ENCODE measurements at places on chromosomes 2 and 18.

DNA sequence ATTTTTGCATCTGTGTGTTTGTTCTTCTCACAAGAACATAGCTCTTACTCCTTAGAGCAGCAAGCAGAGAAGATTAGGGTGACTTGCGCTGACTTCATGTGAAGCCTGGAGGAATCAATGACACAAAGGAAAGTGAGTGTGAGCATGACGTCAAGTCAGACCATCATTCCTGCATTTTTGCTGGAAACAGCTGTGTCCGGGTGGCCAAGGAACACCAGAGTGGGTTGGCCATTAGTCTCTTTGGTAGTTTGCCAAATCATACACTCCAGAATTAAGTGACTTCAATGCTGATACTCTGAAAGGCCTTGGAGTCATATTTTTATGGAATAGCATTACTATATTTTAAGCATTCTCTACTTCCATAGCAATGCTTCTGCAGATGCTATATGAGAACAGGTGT, 597.2 kb downstream of the DCDC2C start:
- DNase-seq = no peak

GRCh38 chr18:75205514-75206132, 3.3 kb downstream of the PTGR3 start:
- no peak for DNase-seq

DNA sequence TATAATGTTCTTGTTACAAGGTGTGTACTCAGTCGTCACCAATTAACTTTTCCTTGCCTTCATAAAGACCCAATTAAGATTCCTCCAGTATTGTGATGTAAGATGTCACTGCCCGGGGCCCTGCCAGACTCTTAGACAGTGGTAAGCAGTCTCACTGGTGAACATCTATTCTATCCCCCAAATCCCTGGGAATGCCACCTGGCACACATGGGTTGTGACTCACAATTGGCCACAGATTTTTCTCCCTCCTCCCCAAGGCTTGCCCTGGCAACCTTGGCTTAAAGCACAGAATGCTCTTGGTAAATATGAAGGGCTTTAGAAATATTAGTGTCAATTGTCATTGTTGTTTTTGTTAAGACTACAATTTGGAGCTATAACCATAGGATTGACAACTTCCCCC, 287.9 kb downstream of the ETAA1 start:
- no peak for DNase-seq

DNA sequence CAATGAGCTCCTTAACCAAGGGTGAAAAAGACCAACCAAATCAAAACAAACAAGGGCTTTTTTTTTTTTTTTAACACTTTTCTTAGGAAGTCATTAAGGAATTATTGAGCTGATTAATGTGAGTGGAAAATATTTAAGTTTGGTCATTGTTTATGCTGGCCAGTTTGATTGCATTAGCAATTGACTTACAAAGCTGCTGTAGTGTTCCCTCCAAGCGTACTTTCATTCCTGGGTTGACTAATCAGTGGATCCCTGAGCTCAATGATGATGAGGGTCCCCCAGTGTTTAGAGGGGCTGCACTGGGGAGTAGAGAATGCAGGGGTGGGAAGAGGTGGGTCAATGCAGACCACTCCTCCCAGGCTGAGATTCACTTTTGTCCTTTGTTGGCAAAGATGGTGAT, 119.3 kb downstream of the PRKCE start:
- no peak for DNase-seq

- no peak for DNase-seq
These were observed 90.7 kb downstream of the MEIS1 start for GRCh38 chr2:66525606-66526005.

DNA sequence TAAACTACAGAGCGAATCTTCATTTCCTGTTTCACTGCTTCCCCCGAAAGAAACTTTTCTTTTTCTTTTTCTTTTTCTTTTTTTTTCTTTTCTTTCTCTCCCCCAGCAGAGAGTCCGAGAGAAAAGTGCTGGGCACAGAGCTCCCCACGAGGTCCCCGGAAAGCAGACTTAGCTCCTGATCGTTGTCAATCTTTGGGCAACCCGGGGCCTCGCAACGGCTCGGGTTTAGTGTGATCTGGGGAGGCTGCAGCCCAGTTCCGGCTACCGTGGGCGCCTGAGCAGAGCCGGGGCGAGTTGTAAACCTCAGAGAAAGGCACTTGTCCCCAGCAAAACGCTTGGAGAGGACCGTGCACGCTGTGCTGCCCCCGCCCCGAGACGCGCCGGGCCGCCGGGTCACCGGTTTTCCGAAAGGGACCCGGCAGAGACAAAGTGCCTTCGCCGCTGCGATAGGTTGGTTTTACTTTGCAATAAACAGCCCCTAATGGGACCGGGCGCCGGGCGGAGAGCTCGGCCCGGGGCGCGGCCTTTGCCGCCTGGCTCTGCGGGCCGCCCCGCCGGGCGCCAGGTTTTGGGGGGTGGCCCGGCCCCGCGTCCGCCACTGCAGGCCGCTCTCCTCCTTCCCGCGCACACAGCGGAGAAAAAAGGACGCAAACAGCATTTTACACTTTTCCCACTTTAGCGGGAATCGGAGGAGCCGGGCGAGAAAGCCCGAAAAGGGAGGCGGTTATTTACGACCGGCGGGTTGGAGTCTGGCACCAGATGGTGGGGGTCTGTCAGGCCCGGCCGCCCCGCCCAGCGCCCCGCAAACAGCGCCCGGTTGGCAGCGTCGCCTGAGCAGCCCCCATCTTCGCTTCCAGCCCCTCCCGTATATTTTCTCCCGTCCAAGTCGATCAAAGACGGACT, 136.0 kb downstream of the INSIG2 start:
- peak; percentile 35 for DNase-seq

DNA sequence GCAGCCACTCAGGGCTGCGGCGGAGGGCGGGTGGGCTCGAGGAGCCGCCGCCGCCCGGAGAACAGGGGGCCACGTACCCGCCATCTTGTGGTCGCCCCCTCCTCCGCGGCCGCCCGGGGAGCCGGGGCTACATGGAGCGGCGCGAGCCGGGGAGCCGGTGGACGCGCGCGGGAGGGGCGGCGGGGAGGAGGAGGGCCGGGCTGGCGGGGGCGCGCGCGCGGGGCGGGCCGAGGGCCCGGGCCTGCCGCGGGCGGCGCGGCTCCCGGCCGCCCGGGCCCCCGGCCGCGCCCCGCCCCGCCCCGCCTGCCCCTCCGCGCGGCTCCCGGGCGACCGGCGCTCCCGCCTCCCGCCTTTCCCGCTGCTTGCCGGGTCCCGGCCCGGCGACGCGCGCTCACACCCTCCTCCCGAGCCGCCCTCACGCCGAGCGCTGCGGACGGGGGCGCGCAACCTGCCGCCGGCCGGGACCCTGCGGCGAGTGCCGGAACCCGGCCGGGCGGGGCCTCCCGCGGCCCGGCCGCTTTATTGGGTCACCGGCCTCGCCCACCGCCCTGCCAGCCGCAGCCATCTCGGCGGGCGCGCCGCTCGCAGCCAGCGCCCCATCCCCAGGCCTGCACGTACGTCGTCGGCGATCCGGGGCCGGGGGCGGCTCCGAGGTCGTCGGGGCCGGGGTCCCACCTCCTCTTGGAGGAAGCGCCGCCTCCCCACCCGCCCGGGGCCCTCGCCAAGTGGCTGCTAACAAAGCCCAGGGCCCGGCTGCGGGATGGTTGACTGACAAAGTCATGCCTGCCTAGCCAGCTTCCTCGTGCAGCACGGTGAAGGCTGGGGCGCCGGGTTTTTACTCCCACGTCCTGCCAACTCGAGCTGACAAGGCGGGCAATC, at the start of gene PPP4R1:
TSS of gene PPP4R1 (minus strand) at position 159 of the 879 bp plus-strand sequence. CDS start at position 84, 75 bp downstream.
- DNase-seq = peak; percentile 64

- DNase-seq = no peak
These were observed 75.7 kb downstream of the TTC21B start for GRCh38 chr2:165877565-165878550.

DNA sequence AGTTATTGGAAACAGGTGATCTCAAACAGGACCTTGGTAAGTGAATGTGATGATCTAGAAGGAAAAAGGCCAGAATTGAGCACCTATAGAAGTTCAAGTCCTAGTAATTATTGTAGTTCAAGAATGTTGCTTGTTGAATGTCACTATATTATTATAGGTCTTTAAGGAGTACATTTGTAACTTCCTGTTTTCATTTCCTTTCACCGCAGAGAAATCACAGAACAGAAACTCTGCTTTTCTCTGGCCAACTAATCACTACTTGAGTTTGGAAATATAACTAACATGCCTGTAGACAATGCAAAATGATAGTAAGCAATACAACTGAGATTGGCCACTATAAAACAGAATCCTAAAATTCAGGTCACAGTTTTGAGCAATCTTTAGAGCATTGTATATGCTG, 61.8 kb upstream of the EFEMP1 start:
- no peak for DNase-seq

DNA sequence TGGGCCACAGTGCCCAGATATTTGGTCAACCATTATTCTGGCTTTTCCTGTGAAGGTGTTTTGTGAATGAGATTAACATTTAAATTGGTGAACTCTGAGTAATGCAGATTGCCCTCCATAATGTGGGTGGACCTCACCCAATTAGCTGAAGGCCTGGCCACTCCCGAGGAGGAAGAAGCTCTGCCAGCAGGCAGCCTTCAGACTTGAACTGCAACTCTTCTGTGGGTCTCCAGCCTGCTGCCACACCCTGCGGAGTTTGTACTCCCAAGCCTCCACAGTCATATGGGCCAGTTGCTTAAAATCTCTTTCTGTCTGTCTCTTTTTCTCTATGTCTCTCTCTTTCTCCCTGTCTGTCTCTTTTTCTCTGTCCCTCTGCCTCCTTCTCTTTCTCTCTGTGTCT, 262.7 kb downstream of the MYCN start:
- DNase-seq = no peak

- DNase-seq = no peak
These were observed 24.3 kb downstream of the NCOA1 start for GRCh38 chr2:24515335-24515734.

DNA sequence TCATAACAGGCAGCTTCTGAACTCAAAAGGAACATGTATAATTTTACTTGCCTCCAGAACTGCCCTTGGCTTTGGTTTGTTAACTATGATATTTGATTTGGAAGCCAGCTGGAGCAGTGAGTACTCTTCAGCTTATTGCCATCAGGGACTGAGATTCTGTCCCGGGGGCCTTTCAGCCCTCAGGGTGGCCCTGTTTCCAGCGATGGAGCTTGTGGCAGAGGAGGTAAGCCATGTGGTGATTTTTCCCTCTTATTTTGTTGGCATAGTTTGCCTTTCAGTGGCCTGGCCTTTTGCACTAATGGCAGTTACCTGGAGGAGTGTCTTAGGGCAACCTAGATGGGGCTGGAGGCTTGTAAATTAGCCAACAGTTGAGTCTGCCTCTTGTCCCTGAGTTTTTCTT, 1955.0 kb upstream of the LRRTM1 start:
- DNase-seq = no peak

- DNase-seq = no peak
These were observed 43.0 kb upstream of the DSG1 start for GRCh38 chr18:31274931-31275330.

DNA sequence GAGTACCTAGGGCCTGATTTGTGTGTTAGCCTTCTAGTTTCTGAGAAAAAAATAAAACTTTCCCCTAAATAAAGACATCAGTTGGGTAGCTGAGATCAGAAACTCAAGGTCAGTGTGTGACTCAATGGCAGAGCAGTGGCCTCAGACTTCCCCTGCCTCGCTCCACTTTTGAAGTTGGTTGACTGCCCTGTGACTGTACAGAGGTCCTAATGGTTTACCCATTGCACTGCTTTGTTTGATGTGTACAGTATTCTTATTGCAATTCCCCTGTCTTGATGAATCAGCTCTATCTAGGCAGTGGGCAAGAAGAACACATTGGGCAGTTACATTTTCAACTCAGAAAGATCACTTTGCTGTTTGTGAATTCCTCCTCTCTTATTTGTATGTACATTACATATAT, 315.7 kb downstream of the KCNS3 start:
- DNase-seq = no peak

DNA sequence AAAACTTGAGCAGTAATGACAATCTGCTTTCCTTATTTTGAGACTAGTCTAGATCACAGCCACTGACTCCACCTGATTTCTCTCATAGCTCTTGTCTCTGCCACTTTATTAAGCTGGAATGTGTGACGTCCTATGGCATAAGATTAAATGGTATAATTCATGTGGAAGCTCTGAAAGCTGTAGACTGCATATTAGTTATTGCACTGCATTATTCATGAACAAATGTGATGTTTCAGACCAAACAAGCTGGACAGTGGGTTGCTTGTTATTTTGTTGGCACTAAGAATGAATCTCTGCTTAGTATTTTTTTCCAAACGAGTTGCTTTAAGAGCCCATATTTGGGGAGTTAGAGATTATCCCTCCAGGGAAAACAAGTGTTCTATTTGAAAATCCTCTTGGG, 1218.5 kb downstream of the SUCLG1 start:
- no peak for DNase-seq

- DNase-seq = no peak
These were observed 82.9 kb upstream of the RAB12 start for GRCh38 chr18:8526332-8526731.

DNA sequence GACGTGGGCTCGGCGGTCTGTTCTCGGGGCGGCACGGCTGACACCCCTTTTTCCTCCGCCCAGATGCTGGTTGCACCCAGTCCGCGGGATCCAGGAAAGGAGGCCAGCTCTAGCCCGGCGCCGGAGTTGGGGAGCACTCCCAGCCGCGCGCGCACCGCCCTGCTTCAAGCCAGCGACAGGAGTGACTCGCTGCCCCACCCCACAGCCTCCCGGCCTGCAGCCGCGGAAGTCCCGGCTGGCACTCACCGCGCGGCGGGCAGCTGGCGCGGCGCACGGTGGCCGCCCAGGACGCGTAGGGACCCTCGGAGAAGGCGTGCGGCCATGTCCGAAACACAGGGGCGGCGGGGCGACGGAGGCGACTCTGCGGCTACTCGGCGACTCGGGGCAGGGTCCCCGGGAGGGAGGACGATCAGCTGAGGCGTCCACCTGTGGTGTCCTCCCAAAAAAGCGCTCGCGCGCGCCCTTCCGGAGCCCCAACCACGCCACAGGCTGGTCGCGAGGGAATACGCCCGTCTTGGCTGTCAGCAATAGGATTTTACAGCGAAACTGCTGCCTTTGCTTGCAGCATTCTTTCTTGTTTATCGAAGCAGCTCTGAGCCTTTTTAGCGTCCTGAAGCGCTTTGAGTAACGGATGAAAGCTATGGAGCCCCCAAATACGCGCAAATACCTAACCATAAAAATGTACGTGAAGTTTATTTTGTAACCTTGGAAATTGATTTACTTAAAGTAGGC, at the start of gene ACADL:
TSS of gene ACADL (minus strand) at position 507 of the 732 bp plus-strand sequence. CDS start at position 323, 184 bp downstream.
- no peak for DNase-seq

All from CD4-positive, alpha-beta memory T cell (primary cell).